ENCODE measurements at places on chromosomes 7 and 10. TPM values are rescaled to one million over a fixed set of nuclear protein-coding genes. Genes with fewer than 3 reads are reported as not detected.

Gene SLC18A2
- 0.11 TPM for total RNA-seq

Gene WNT16
- total RNA-seq: not detected

Gene ENKUR
- 1.8 TPM for total RNA-seq

Gene TDRD1
- total RNA-seq: not detected

Gene ADRA2A
- 0.24 TPM for total RNA-seq

Gene EBF3
- total RNA-seq: 23.6 TPM

Gene COL26A1
- 0.85 TPM for total RNA-seq

Gene NEBL
- under 0.01 TPM for total RNA-seq

Gene CRPPA
- 1.9 TPM for total RNA-seq

Gene PAX2
- not detected for total RNA-seq

Gene OGDHL
- total RNA-seq: 16.3 TPM

Gene PON1
- total RNA-seq: 0.16 TPM

Gene PDE6C
- not detected for total RNA-seq

Gene VPS37D
- total RNA-seq: 4.3 TPM

Gene IL2RA
- total RNA-seq: not detected

Gene GPR15LG
- total RNA-seq: not detected

Gene STEAP4
- total RNA-seq: not detected

Gene KBTBD2
- total RNA-seq: 76.4 TPM

Gene CARD11
- not detected for total RNA-seq

Gene KCNIP2
- 1.1 TPM for total RNA-seq

Gene CRHR2
- not detected for total RNA-seq

Gene TMEM196
- total RNA-seq: not detected

Gene HABP2
- total RNA-seq: not detected

Gene CCL26
- total RNA-seq: not detected

Gene ACHE
- total RNA-seq: 1.8 TPM

Gene GPER1
- 0.13 TPM for total RNA-seq

Gene FAM25G
- total RNA-seq: not detected

Gene NKX6-2
- not detected for total RNA-seq

Gene PIK3CG
- 0.03 TPM for total RNA-seq

Gene MRPS24
- total RNA-seq: 137 TPM

Gene ITIH5
- total RNA-seq: 14.2 TPM

Gene MEIG1
- not detected for total RNA-seq

Gene TBX20
- total RNA-seq: 2.8 TPM

Gene HNRNPA2B1
- total RNA-seq: 201 TPM

Gene YAE1
- total RNA-seq: 51.5 TPM

Gene SLC16A12
- total RNA-seq: not detected

Gene MGMT
- total RNA-seq: 10.3 TPM

Gene AKAP9
- total RNA-seq: 42.0 TPM

Gene CD36
- 35.2 TPM for total RNA-seq

Gene PRKCQ
- total RNA-seq: not detected

Gene AGMO
- 1.0 TPM for total RNA-seq

Measured in SK-MEL-5 (cell line).